ENCODE measurements at places on chromosomes 2 and 18.

- DNase-seq = no peak
These were observed 434.2 kb downstream of the LRRTM4 start for GRCh38 chr2:77087987-77088414.

- DNase-seq = no peak
These were observed 36.1 kb upstream of the SCYGR2 start for GRCh38 chr2:227562581-227562980.

- DNase-seq = no peak
These were observed 82.8 kb downstream of the ZNF516 start for GRCh38 chr18:76412010-76412817.

DNA sequence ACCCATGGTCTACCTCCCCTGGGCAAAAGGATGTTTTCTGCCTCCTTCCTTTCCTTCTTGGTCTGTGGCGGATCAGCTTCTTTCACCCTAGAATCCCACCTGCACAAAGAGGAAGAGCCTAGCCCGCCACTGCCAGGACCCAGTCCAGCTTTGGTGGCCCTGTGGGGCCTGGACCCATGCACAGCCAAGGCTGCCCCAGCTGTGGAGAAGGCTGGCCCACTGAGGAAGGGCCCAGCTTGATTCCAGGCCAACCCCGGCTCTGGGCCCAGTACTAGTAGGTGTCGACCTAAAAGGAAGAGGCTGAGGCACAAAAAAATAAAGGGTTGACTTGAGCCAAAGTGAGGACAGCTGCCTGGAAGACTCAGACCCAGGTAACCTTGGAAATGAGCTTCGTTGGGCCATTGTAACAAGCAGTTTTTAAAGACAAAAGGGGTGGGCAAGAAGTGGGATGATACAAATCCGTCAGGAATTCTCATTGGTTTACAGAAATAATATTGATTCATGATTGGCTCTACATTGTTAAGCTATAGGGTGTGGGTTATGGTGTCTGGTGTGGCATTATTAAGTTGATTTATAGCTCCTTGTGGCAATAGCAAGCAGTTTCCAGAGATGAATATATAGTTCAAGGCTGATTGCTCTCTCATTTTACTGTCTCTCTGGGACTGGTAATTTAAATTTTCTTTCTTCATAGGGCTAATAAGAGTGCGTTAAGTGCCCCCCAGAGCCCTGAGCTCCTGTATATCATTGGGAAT is 29.8 kb upstream of the MAL start:
- DNase-seq = no peak

DNA sequence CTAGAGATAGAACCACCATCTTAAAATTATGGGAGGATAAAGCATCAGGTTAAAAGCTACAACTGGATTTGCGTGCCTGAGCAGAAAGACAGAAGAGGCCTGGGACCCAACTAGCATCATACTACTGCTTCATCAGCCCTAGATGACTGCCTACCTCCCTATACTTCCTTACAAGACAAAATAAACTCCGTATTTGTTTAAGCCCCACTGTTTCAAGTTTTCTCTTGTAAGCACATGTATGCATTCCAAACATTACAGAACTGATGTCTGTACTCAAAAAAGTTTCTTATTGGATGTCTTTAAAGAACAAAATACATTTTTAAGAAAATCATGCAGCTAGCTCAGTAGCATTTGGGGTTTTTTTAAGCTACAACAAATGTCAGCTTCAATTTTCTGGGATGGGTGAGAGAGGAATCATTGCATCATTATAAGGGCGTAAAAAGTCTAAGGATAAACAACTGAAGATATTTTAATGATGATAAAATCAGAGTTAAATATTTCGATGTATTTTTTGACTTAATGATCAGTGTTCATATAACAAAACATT is 213.1 kb downstream of the EXOC6B start:
- DNase-seq = no peak

- peak; percentile 90 for DNase-seq
These were observed 18.1 kb upstream of the MGAT4A start for GRCh38 chr2:98749066-98749450.

GRCh38 chr2:239903803-239904202 is 121.3 kb downstream of the NDUFA10 start:
- no peak for DNase-seq

GRCh38 chr2:54274781-54275242 is 18.8 kb upstream of the TSPYL6 start:
- DNase-seq = peak; percentile 40

DNA sequence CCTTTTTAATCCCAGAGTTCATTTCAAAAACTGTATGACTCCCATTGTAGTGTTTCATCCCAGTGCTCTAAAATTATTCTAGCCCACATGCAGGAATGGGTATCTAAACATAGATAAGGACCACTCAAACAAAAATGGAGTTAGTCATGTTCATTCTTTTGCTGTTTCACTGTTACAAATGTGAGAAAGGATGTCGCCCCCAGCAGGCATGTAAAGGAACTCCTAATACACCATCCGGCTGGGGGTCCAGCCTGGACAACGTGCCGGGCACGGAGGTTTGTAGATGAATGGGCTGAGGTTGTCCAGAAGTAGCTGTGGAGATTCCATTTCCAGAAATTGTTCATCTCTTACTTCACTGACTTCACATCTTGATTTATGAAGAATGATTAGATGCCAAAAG is 101.9 kb upstream of the RAB12 start:
- DNase-seq = no peak

- DNase-seq = no peak
These were observed 9.6 kb downstream of the EMX1 start for GRCh38 chr2:72926811-72927465.

DNA sequence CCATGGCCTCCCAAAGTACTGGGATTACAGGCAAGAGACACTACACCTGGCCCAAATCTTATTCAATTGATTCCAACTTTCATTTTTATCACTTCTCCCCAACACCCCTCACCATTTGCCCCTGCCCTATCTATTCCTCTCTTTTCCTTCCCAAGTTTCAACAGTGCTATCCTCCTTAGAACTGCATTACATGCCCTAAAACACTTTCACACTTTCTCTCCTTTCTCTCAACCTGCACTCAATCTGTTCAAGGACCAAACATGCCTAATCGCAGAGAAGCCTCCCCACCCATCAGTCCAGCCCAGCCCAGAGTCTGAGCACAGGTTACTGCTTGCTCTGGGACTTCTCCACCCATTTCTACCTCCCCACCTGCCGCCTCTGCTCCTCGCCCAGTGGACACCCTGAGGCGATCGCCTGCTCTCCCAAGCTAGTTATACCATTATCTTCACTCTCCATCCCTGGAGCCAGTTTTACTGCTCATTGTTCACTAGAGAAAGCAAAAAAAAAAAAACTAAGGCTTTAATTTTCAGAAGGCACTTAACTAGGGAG is 23.7 kb upstream of the DSG1 start:
- DNase-seq = no peak

DNA sequence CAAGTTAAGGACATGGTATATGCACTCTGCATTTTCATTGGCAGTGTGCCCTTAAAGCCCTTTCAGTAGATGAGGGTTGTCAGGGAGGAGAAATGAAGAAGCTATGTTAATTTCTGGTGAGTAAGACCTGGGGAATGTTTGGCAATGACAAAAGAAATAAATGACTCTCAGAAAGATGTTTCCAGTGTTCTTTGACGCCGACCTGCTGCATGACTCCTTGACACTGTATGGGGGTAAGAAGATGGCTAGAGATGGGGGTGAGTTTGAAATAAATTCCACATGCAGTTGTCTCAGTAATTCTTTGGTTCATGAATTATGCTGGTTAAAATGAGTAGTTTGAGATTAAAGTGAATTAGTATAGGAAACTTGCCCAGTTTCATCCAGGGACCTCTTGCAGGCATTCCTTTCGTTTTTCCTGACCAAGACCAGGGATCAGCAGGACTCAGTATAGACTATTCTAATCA is 5.9 kb downstream of the CCDC121 start:
- no peak for DNase-seq

GRCh38 chr2:55400332-55400731 is 19.3 kb downstream of the CCDC88A start:
- no peak for DNase-seq

DNA sequence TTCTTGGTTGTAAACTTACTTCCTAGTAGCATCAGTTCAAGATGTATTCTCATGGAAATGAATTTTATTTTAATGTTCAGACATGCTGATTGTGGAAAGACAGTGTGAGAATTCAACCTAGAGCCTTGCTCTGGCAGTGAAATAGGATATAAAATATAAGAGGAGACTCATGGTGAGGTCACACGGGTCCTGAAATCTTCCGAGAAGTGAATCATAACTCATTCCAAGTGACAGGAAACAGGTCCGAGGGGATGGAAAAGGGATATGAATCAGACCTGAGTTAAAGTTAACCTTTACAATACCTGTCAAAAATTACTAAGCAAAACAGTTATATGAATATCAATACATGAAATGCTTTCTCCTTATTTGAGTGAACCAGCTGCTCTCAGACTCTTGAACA is 185.2 kb upstream of the LRRTM1 start:
- DNase-seq = no peak

DNA sequence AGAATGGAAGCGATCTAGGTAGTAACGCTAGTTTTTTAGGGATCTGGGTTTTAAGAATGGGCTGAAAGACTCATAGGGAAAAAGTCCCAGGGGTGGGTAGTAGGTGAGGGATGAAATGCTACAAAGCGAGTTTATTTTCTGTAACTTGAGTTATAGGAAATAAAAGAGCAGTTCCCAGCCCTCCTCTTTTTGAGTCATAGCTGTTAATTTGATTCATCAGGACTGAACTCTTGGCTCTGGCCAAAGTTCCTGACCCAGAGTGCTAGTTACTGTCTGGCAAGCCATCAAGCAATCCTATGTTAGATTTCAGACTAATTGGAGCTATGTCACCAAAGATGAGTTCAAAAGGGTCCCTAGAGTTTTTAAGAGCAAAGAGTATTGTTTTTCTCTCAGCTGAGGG is 17.4 kb upstream of the NOSTRIN start:
- DNase-seq = no peak

GRCh38 chr2:225236769-225237323 is 162.7 kb upstream of the NYAP2 start:
- no peak for DNase-seq

GRCh38 chr2:189862751-189863150 is 78.5 kb downstream of the PMS1 start:
- no peak for DNase-seq

GRCh38 chr2:127320067-127320466 is 26.1 kb upstream of the ERCC3 start:
- DNase-seq = no peak

DNA sequence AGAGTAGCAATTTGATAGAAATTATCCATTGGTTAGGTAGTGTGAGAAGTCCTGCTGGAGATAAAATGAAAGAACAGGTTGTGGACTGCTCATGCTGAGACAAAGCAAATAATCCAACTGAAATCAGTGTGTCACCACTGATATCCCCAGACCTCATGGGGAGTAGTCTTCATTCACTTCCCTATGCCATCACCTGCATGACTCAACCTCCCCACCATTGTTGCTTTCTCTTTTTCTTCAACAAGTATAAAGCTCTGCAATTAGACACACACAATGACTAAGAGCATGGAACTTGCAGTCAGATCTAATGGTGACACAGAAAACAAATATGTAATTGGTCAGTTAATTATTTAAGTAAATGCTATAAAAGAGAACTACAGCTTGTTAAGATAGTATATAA is 475.3 kb downstream of the RIT2 start:
- DNase-seq = no peak

GRCh38 chr18:26794230-26795101 is 71.0 kb downstream of the AQP4 start:
- no peak for DNase-seq

DNA sequence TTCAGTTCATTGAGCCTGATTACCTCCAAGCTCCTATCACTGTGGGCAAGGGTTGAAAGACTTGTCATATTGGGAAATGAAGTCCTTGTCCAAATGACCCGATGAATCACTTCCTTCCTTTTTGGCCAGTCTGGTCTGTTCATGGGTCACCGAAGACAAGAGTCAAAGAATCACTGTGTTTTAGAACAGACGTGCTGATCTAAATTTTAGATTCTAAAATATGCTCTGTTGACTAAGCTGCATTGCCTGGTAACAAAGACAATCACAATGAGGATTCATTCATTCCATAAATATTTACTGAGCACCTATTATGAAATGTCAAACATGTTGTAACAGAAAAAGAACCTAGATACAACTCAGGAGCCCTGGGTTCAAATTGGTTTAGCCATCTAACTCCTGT is 99.4 kb upstream of the RND3 start:
- no peak for DNase-seq

DNA sequence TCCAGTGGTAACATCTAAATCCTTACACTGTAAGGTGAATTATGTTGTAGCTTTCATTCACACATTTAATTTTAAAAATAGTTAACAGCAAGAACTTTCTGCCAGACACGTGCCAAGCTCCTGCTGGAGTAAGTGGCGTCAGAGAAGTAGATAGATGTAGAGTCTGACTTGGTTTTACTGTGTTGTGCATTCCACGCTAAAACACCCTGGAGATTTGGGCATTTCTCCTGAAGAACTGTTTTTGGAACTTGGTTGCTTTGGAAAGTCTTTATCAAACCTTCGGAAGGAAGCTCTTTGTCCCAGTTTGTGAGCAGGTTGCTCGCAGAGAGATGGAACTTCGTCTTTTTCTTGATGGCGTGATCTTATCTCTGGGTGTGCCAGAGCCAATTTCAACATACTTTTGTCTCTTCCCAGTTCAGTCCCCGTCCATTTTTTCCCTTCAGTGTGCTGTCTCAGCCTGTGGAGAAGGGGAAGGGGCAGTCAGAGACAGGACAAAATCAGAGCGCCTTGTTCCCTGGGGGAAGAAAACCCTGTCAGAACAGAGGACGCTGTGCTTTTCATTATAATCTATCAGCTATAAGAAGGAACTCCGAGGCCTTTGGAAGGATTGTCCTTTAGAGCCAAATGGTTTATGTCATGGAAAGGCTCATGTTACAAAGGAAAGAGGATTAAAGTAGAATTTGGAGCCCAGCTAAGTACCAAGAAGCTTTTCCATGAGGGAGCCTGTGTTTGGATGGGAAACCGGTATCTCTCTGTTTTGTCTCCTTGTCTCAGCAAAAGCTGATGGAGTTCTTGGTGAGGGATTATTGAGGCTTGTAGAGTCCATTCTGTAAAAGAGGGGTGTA is 18.9 kb downstream of the GRHL1 start:
- no peak for DNase-seq

- DNase-seq = no peak
These were observed 51.0 kb downstream of the MOGAT1 start for GRCh38 chr2:222722327-222722946.

DNA sequence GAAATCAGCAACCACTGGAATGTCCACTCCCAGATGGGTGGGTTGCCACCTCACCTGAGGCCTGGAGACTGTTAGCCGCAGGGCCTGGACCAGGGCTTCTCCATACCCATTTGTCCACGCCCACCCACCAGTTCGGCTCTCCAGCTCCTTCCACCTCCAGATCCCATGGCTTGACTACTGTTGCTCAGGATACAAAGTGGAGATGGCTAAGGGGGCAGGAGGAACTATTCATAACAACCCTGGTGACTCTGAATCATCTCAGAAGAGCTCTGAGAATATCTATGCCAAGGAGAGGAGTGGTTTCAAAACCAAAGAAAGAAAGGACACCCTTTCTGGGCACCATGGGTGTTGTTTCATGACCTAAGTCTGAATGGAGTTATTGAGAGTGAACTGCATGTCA is 145.8 kb downstream of the LAMA3 start:
- no peak for DNase-seq

Data from pons (tissue), 1 donor.